AG10803 (cell line): ENCODE measurements at places on chromosomes 16 and 17.

DNA sequence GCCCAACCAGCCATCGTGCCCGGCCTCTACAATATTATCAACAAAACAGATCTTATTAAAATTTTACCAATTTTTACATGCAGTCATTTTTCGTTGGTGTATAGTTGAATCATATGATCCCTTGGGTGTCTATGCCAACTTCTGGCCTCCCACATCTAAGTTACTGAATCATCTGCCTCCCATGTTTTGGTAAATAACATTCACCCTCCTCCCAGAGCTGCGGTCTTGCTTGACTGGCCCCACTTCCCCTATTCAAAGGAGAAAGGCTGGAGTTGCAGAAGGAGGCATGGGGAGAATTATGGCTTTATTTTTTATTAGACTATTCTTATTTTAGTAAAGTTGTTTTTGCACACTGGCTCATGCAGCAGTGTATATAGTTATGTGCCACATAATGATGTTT is 18.5 kb upstream of the CCL23 start:
- DNase-seq = no peak

DNA sequence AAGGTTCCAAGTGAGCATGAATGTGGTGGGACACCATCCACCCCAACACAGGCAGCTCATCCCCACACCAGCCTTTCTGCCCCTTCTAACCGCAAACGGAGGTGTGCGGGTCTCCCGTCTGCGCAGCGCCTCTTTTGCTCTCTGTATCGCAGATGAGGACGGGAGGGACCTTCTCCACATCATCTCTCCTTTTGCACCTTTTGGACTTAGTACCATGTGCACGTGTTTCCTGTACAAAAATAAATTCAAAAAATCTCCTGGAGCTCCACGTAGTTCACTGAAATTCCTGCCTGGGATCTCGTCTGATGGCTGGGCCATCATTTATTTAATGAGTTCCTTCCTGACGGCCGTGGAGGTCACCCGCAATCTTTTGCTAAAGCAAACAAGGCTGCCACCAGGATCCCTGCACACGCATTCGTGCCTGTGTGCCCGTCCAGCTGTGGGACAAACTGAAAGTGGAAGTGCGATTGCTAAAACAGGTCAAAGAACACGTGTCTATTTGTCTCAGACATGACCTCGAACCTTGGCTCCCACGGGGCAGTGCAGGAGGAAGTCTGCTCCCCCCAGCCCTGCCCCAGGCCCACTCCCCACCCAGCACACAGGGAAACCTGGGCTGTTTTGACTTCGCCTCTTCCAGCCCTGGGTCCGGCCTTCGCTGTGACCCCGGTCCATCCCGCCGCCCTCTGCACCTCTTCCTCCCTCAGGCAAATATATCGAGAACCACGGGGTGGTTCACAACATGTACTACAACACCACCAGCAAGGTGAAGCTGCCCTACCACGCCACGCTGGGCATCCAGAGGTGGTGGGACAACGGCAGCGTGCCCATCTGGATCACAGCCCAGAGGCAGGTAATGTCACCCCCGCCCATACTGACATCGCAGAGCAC is 2.3 kb downstream of the ENPP7 start:
- no peak for DNase-seq

DNA sequence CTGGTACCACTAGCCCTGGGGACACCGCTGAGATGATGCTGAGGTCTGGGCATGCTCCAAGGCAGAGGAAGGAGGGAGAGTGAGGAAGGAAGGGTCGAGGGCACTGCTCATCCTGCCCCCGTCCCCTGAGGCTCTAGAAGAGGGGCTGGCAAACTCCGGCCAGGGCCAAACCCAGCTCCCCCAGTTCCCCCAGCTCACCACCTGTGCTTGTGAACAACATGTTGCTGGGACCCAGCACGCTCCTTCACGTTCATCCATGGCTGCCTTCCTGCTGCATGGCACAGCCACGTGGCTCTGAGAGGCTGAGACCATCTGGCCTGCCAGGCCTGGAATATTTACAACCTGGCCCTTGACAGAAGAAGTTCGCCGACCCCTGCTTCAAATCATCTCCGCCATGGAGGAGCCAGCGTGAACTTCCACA is 81.2 kb downstream of the RBFOX3 start:
- DNase-seq = no peak

- no peak for DNase-seq
These were observed 47.0 kb downstream of the SYNRG start for GRCh38 chr17:37562016-37562745.

GRCh38 chr17:47270946-47271705 is 17.5 kb downstream of the ITGB3 start:
- DNase-seq = no peak

GRCh38 chr16:1182950-1183907 is 30.3 kb downstream of the CACNA1H start:
- DNase-seq = peak; percentile 9

GRCh38 chr17:19268611-19269010 is 31.4 kb downstream of the EPN2 start:
- no peak for DNase-seq

GRCh38 chr17:59376506-59376905 is 45.1 kb downstream of the YPEL2 start:
- DNase-seq = no peak

- no peak for DNase-seq
These were observed 8.8 kb downstream of the NOB1 start for GRCh38 chr16:69745959-69746358.

GRCh38 chr17:58870747-58871146 is 115.1 kb downstream of the PPM1E start:
- DNase-seq = no peak

- no peak for DNase-seq
These were observed 22.0 kb downstream of the PRSS54 start for GRCh38 chr16:58272855-58273254.

DNA sequence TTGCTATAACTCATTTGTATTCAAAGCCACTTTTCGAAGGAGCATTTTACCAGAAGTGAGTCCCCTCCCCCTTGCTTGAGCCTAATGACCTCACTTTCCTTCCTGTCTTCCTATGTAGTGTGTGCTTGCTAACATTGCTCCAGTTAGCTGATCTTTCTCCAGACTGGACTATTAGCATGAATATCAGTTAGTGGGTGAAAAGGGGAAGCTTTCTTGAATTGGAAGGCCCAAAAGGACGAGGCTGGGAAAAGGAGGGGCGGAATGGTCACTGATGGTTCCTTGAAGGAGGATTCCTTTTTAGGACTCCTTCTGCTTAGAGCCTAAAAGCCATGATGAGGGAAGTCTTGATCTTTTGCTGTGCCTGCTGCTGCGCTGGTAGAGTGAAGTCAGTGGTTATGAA is 11.9 kb downstream of the MAP3K3 start:
- DNase-seq = no peak

- peak; percentile 86 for DNase-seq
These were observed 1.2 kb upstream of the METTL26 start for GRCh38 chr16:637081-638018.

DNA sequence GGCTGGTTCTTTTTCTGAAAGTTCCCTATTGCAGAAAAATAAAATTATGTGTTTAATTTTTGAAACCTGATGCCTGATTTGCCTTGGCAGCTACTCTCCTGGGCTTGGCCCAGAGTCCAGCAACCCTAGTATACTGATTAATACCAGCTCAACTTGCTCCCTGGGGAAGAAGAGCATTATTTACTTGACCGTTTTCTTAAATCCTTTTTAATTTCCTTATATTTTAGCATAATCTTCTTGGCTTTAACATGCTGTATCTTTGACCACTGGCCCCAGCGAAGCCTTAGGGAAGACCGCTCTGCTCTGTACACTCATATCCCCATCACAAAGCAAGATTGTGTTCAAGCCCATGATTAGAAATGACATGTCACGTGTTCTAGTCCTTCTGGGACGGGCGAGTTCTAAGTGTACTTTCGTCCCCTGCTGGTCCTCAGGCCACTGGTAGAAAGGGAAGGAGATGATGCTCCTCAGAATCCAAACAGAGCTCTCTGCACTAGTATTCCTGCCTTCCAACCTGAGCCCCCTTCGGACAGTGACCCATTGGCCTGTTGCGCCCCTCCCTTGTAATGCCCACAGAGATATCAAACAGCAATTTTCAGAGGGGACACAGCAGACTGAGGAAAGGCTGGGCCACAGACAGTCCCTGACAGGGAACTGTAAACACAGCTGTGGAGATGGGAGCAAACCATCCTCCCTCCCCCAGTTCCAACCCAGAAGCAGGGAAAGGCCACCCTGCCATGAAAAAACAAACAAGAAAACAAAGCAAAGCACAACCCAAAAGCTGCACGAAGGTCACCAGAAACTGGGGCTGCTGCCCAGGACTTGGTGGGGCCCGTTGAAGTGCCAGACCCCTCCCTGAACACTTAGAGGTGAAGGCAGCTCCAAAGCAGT is 4.3 kb upstream of the EZH1 start:
- DNase-seq = no peak

- no peak for DNase-seq
These were observed 32.4 kb upstream of the SLC47A1 start for GRCh38 chr17:19501219-19501618.

GRCh38 chr17:72661116-72661944 is 431.2 kb downstream of the SLC39A11 start:
- DNase-seq = no peak

- DNase-seq = no peak
These were observed 98.2 kb upstream of the METRNL start for GRCh38 chr17:82981141-82981730.

DNA sequence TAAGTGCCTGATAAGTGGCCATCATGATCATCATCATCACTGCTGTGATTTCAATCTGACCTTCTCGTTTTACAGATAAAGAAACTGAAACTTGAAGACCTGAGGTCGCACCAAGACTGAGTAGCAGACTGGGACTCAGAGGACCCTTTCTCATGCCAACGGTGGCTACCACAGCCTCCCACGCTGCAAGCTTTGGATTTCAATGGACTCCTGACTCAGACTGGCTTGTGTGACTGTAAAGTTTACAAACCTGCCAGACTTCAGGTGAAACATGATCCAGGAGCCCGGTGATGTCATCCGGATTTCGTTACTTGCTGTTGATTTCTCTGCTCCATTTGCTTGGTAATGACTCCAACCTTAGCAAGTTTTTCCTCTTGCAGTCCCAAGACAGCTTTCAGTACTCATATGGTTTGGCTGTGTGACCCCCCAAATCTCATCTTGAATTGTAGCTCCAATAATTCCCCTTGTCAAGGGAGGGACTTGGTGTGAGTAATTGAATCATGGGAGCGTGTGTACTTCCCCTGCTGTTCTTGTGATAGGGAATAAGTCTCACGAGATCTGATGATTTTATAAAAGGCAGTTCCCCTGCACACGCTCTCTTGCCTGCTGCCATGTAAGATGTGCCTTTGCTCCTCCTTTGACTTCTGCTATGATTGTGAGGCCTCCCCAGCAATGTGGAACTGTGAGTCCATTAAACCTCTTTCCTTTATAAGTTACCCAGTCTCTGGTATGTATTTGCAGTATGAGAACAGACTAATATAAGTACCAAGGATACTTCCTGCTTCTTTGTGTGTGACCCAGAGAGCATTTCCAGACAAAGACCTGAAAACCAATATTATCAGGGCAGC is 26.7 kb upstream of the IRX6 start:
- no peak for DNase-seq

DNA sequence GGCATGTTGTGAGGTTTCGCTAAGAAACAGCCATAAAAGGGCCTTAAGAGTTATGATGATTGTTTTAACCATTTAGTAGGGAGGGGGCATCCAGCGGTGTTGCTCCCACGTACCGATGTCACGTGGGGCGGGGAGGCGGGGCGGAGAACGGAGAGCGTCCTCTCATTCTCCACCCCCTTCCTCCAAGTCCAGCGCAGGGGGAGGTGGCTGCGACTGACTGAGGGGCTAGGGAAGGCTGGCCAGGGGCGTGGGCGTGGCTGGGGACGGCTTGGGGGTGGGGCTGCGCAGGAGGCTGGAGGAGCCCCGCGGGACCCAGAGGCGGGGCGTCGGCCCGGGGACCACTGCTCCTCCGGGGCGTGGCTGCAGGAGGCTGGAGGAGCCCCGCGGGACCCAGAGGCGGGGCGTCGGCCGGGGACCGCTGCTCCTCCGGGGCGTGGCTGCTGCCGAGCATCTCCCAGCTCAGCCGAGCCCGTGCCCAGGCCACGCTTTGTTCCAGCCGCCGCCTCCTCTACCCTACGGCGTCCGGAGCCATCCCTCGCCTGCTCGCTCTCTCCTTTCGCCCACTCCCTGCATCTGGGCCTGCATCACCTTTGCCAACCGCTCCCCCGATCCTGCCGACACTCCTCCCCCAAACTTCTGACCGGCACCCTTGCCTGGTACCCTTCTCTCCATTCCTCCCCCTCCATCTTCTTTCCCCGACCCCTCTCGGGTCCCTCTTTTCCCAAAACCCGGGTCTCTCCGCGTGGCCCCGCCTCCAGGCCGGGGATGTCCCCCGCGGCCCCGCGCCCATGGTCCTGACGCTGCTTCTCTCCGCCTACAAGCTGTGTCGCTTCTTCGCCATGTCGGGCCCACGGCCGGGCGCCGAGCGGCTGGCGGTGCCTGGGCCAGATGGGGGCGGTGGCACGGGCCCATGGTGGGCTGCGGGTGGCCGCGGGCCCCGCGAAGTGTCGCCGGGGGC is at the start of gene SARM1:
Gene SARM1 (plus strand): TSS at position 450 of the 958 bp plus-strand sequence. CDS start 339 bp downstream, at position 789.
- DNase-seq = peak; percentile 69

GRCh38 chr17:44375196-44376017 is 11.8 kb upstream of the FAM171A2 start:
- DNase-seq = no peak

GRCh38 chr16:89289428-89290395 is 72.2 kb downstream of the ZNF778 start:
- peak; percentile 52 for DNase-seq

- DNase-seq = no peak
These were observed 221.6 kb downstream of the FTO start for GRCh38 chr16:53925526-53925925.

DNA sequence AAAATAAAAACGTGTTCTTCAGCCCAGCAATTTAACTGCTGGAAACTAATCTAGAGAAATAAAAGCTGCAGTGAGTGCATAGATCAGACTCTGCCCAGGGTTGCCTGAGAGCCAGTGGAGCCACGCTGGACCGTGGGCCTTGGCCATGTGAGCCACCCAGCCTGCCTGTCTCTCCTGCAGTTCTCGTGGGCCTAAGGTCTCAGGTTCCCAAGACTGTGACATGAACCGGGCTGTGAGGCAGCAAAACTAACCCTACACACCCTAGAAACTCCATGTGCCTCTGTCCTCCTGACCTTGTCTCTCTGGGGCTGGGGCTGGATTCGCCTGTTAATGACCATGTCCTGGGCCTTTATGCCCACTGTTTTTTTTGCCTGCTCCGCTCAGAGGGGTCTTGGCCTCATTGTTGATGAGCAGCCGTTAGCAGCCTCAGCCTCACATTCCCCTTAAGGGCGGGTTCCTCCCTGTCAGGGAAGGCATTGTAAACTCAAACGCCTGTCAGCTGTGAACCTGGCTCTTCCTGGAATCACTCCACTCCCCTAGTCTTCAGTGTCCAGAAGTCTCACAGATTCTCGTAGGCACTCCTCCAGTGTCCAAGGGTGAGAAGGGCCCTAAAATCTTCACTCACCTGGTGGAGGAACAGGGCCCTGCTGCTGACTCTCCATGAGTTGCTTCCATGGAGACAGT is 16.9 kb downstream of the C16orf90 start:
- DNase-seq = no peak
